ENCODE measurements at places on chromosomes 1 and 21.

GRCh38 chr1:38826262-38826661, 33.3 kb downstream of the RRAGC start:
- no peak for DNase-seq

GRCh38 chr1:2228694-2229036, 546 bp downstream of the SKI start:
- DNase-seq: no peak

DNA sequence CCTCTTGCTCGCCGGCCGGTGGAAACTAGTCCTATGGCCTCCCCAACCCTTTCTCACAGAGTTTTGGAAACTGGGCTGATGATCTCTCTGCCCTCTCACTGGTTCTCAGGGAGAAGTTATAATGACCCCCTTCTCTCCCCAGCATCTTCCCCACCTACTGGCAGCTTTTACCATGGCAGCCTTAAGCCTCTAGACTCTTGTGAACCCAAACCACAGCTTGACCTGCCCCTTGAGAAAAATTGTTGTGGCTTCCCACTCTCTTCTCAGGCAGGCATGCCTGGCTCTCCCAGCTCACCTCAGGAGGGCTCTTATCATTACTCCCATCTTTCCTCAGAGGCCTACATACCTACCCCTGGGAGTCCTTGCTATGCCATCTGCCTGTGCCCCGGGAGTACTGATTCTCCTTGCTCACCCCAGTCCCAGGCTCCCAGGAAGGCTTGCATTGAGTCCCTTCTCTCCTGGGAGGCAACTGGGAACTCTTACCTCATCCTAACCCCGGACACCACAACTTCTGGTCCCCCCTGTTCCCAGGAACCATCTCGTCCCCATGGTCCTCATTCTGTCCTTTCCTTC, 1.6 kb downstream of the NSUN4 start:
- DNase-seq: no peak

- no peak for DNase-seq
Measured at GRCh38 chr1:203296460-203297073, 8.8 kb upstream of the BTG2 start.

DNA sequence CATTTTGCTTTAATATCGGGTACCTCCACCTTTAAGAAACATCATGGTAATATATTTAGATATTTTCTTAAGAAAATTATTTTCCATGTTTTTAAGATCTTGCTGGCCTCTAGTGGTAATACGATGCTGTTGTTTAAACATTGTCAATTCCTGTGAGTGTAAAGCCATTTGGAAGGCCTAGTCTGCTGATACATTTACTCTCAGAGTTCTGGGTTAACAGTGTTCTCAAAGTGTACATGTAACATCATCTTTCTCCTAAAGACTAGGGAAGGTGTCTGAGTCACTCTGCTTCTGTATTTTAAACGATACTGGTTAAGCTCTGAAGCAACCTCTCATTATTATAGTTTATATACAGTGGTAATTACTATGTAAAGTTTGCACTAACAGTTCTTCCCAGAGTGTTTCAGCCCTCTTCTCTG, 189.1 kb downstream of the RASAL2 start:
- no peak for DNase-seq

GRCh38 chr1:15692121-15692682, 8.1 kb downstream of the PLEKHM2 start:
- no peak for DNase-seq

DNA sequence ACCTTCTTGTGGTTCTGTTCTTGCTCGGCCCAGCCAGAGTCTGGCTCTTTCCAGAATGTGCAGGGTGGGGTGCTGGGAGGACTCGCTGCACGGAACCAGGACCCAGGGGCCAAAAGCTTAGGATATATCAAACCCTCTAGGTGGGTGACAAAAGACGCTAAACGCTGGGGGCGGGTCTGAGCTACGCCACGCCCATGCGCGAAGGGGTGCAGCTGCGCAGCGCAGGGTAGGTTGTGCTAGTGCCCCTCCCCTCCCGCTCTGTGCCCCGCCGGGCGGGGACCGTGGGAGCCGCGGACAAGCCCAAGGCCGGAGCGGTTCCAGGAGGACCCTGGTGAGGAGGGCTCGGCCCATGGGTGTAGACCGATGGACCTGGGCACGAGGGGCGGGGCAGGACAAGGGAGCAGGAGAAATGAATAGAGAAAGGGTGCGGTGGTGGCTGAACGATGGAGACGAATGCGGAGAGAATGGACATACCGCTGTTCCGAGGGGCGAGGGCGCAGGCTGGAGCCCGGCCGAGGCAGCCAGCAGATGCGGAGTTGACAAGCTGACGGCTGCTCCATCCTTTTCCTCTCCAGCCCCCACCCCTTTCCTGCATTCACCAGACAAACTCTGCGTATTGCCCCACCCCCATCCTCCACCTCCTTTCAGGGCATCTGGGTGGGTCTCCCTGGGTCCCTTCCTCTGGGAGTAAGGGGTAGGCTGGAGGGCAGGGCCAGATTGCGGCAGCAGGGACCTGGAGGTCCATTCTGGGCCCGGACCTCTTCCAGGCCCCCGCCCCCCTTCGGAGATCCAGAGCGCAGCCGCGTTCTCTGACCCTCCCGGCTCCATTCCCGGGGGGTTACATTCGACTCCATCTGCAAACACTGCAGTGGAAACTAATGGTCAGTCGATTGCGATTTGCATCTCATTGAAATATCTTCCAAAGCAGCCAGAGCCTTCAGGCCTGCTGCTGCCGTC, at the start of gene RUSC1:
RUSC1 (plus strand) TSS at position 234 of the 957 bp plus-strand sequence. CDS start 880 bp downstream, outside the sequence.
- DNase-seq: peak; percentile 27

- DNase-seq: no peak
Measured at GRCh38 chr1:30637183-30637980, 86.0 kb downstream of the MATN1 start.

- no peak for DNase-seq
Measured at GRCh38 chr1:180003026-180003695, 48.6 kb downstream of the CEP350 start.

DNA sequence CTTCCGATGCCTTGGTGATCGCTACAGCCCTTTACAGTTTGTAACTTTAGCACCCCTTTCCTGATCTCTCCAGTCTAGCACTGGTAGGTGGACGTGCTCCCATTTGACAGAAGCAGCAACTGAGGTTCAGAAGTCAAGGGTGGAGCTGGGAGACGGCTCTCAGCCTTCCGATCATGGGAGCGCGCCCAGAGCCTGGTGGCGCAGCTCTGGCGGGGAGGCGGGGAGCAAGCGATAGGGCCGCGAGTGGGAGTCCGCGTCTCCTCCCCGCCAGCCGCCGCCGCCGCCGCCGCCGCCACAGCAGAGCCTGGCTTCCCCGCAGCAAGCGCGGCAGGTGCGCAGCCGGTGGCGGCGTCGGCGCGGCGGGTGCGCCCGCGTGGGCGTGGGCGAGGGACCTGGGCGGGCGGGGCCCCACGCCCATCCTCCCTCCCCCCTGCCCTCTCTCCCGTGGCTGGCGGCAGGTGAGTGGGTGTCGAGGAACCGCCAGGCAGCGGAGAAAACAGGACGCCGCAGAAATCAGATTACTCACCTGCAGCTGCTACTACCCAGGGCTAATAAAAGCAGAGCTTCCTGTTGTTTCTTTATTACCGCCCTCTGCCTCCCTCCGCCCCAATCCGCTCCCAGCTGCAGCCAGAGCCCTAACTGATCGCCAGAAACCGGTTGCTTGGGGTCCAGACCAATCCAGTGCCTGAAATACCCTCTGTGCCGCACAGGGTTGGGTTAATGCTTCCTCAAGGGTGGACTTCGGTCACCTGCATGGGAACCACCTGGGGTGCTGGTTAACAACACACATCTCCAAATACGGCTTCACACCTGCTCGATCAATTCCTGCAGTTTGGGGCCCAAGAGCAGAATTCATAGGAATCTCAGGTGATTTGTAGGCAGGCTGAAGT, 60.2 kb upstream of the ID3 start:
- peak; percentile 60 for DNase-seq

- no peak for DNase-seq
Measured at GRCh38 chr1:208576425-208576824, 332.2 kb upstream of the PLXNA2 start.

GRCh38 chr1:151565502-151566189, 25.5 kb downstream of the TUFT1 start:
- DNase-seq: no peak

GRCh38 chr21:40200946-40201345, 333.7 kb downstream of the PCP4 start:
- DNase-seq: no peak
